ENCODE measurements at places on chromosomes 4 and X. TPM values are rescaled to one million over a fixed set of nuclear protein-coding genes. Genes with fewer than 3 reads are reported as not detected.

Gene TMEM156
- 22.8 TPM for total RNA-seq

Gene EVC2
- total RNA-seq = 2.7 TPM

Gene EOLA2
- total RNA-seq = 58.6 TPM

Gene VCX
- not detected for total RNA-seq

Gene HAND2
- total RNA-seq = 0.32 TPM

Gene DCAF12L1
- not detected for total RNA-seq

Gene TMSB15C
- total RNA-seq = 0.27 TPM

Gene PAGE5
- not detected for total RNA-seq

All from A549 treated with CORT108297 at 1 μM for 4 hours (cell line).